GM04504 (cell line): ENCODE measurements at places on chromosomes 6 and 20.

DNA sequence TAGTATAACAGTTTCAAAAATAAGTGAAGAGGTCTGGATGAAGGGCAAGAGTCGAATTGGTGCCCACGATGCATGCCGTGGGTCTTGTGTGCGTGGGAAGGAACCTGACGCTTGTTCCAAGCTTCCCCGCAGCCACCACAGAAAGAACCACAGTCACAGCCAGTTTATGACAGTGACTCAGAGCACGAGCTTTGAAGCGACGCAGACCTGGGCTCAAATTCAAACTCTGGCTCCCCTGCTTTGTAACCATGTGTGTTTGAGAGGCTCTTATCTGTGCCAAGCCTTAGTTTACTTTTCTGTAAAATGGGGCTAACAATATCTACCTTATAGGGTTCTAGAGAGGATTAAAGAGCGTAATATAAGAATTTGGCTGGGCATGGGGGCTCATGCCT lies 65.5 kb downstream of the SYNJ2 start:
- DNase-seq: no peak

DNA sequence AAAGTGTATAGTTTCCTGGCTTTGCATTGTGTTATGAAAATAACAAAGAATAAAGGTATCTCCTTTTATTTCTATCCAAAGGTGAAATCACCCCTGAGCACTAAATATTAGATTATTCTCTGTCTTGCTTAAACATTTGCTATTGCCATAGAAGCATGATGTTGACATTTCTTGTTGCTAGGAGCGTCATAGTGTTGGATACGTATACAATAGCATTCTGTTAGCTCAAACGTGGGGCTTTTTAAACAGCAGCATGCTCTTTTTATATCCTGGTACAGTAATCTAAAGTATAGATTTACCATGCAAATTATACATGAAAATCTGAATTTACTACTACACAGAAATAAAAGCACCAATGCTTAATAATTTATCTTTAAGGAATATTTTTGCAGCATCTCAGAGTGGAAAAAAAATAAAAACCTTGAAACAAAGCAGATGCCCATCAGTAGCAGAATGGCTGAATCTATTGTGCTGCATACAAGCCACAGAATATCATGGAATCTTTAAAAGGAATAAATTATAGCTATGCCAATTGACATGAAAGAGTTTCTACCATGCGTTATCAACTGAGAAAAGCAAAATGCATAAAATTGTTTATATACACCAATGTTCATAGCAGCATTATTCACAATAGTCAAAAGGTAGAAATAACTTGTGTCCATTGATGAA lies 9.6 kb upstream of the HSF2 start:
- no peak for DNase-seq

DNA sequence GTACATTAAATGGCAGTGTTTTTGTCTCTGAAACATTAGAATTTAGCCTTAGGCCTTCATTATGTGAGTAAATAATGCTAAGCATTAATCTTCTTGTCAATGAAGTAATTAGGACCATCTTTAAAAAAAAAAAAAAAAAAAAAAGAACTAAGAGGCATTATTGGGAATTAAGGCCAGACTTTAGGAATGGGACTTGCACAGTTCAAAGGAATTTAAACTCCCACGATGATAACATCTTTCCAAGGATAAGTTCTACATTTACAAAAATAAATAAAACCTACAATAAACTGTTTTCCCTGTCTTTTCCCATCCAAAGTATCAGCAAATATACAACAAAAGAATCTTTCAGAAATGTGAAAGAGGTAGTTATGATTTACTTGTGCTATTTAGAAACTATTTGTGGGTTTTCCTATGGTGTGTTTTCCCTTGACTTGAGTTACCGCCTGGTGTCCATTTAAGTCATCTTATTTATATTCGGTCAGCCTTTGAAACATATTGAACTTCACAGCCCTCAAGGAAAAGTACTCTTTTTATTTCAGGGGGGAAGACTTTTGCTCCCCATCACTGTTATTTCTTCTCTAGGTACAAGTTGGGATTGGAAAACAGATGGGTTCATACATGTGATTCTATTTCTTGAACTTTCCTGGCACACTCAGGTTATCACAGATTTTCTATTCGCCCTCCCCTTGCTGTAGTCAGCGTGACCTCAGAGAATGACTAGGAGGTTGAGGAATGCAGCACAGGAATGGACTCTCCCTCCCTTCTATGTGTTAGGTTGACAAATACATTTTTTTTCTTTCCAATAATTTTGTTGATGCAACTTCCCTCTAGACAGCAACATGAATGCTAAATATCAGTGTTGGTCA lies 13.6 kb downstream of the STMND1 start:
- peak; percentile 71 for DNase-seq

- DNase-seq: no peak
Observed at GRCh38 chr6:136750696-136751521, 41.4 kb downstream of the MAP3K5 start.

DNA sequence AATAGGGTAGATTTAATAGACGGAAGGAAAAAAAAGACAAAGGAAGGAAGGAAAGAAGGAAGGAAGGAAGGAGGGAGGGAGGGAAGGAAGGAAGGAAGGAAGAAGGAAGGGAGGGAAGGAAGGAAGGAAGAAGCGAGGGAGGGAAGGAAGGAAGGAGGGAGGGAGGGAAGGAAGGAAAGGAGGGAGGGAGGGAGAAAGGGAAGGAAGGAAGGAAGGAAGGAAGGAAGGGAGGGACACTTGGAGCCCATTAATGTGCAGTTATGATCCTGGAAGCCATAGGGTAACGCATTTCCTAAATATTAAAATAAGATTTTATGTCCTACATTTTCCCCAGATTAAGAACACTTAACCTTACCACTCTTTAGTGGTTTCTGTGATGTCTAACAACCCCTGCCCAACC lies 465.7 kb downstream of the ADGRB3 start:
- no peak for DNase-seq

GRCh38 chr20:4272225-4272624 lies 256.9 kb upstream of the RNF24 start:
- DNase-seq: no peak

- no peak for DNase-seq
Observed at GRCh38 chr6:51678905-51679620, 408.4 kb downstream of the PKHD1 start.

DNA sequence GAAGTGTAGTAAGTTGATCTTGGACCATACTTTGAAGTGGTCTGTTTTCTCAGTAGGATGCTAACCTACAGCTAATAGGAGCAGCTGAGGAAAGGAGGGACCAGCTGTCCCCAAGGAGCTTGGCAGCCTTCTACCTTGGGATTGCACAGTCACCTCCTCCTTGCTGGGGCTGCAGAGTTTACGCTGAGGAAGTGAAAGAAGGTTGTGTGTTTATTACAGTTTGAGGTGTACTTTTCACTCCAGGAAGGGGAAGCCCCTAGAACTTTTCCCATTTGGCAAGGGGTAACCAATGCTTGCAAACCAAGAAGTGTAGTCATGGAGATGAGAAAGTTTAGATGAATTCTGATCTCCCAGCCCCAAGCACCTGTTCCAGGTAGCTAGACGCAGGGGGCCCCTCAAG lies 58.8 kb downstream of the BMP6 start:
- no peak for DNase-seq

DNA sequence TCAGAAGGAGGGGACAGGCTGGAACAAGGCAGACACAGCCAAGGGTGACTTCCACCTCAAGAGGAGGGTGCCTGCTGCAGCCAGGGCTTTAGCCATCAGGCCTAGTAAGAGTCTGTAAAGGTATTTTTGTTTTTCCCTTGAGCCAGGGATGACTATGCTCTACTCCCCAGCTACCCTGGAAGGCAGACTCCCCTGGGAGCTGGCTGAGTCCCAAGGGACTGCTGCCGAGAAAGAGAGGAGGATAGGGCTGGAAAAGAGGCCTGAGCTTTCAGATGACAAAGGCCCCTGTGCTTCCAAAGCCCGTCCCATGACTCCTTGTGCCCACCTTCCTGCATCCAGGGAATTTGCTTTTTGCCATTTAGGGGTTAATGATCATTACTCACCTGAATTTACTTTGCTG lies 14.0 kb upstream of the GSTA4 start:
- no peak for DNase-seq

GRCh38 chr6:158278004-158278403 lies 34.3 kb upstream of the TULP4 start:
- DNase-seq: no peak

GRCh38 chr6:12916006-12916405 lies 199.4 kb downstream of the PHACTR1 start:
- no peak for DNase-seq
